ENCODE measurements at places on chromosomes 16 and 17.
A peak's percentile ranks its signal among the peaks of the same experiment; 100 is the strongest.

GRCh38 chr17:64406321-64407200, 15.9 kb upstream of the PECAM1 start:
- peak overlapping the region; percentile 87 for H3K27ac ChIP-seq
- no peak for DNase-seq
- no peaks in the 10 kb centered on the region for H3K27me3 ChIP-seq
- peaks cover 87% of the 10 kb centered on the region for H3K4me1 ChIP-seq
- no peak overlapping the region for H3K4me3 ChIP-seq

DNA sequence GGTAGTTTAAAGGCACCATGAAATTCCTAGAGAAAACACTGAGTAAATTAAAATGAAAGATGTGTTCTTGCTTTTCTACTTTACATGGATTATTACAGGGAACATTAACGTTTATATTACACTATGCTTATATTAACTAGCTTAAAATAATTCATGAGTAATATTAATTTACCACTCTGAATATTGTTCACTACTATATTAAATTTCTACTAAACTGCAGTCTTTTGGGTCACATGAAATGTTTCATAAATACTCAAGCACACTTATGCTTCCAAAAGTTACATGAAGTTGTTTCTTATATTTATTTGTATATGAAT, 3.4 kb upstream of the MAP1LC3B start:
- peak overlapping the region; percentile 94 for H3K27ac ChIP-seq
- peaks cover 8% of the 10 kb centered on the region for H3K4me1 ChIP-seq
- H3K27me3 ChIP-seq = no peaks in the 10 kb centered on the region
- H3K4me3 ChIP-seq = peak overlapping the region; percentile 27

DNA sequence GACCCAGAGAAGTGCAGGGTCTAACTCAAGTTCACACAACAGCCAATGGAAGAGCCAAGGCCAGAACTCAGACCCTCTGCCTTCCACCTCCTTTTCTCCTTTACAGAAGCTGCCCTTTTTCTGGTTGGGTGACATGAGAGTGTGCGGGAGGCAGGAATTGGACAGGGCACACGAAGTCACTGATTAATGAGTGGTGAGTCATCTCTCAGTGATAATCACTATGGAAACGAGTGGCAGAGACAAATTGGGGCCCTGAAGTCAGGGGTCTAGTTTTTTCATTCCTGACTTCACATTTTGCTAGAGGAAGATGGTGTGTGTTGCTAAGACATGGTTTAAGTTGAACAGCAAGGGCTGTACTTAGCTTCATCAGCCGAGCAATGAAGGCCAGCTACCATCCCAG, 312.7 kb upstream of the CCL2 start:
- H3K27me3 ChIP-seq = no peaks in the 10 kb centered on the region
- H3K4me1 ChIP-seq = no peaks in the 10 kb centered on the region
- H3K36me3 ChIP-seq = no peaks in the 10 kb centered on the region
- no peak for DNase-seq
- H3K27ac ChIP-seq = no peak overlapping the region

GRCh38 chr17:75737133-75737962, 16.1 kb downstream of the ITGB4 start:
- H3K27me3 ChIP-seq = no peaks in the 10 kb centered on the region
- H3K4me3 ChIP-seq = no peak overlapping the region
- DNase-seq = peak; percentile 80
- H3K4me1 ChIP-seq = peaks cover 19% of the 10 kb centered on the region

DNA sequence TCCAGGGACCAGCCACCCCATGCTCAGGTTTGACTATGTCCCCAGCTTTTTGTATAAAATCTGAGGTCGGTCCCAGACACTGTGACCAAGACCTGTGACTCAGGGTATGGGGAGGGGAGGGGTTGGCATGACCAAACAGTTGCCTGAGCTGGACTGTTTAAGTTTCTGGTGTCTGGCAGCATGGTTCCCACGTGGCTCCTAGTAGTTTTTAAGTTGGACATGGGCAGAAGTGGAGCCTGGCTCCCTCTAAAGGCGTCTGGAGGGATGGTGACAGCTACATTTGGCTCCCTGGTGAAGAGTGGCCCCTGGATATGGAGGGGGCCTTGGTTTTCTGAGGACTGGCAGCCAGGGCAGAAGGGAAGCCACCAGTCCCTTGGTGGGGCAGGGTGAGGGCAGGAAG, 7.9 kb downstream of the SMCR8 start:
- no peaks in the 10 kb centered on the region for H3K27me3 ChIP-seq
- H3K4me1 ChIP-seq = peaks cover 15% of the 10 kb centered on the region
- no peak overlapping the region for H3K27ac ChIP-seq
- DNase-seq = no peak
- no peaks in the 10 kb centered on the region for H3K36me3 ChIP-seq

GRCh38 chr16:54455030-54455725, 168.6 kb upstream of the IRX3 start:
- H3K27ac ChIP-seq = no peak overlapping the region
- no peak overlapping the region for H3K4me3 ChIP-seq
- H3K36me3 ChIP-seq = no peaks in the 10 kb centered on the region

DNA sequence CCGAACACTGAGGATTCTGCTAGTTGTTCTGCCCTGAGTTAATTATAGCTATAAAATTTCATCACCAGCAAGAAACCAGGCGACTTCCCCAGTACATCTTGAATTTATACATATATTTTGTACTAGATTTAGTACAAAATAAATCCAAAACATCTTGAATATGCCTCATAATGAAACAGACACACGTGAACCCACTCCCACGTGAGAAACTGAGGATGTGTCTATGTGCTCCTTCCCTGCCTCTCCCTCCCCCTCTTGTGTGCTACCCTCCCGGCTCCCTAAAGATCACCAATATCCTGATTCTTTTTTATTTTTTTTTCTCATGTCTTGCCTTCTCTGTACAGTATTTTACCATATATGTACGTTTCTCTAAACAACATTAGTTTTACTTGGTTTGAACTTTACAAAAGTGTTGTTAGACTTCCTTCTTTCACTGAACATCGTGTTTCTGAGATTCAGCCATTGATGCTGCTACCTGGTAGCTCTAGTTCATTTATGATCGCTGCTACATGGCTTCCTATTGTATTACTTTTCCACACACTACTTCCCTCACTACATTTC, 1.1 kb upstream of the LCMT1 start:
- H3K27me3 ChIP-seq = no peaks in the 10 kb centered on the region
- peaks cover 43% of the 10 kb centered on the region for H3K4me1 ChIP-seq
- H3K4me3 ChIP-seq = peak overlapping the region; percentile 99

- H3K4me1 ChIP-seq = no peaks in the 10 kb centered on the region
- no peak for DNase-seq
- H3K27me3 ChIP-seq = no peaks in the 10 kb centered on the region
- H3K4me3 ChIP-seq = no peak overlapping the region
- H3K27ac ChIP-seq = no peak overlapping the region
Observed at GRCh38 chr17:27623614-27624013, 7.4 kb upstream of the LGALS9 start.

GRCh38 chr17:17590883-17591354, 589 bp downstream of the PEMT start:
- H3K36me3 ChIP-seq = no peaks in the 10 kb centered on the region
- peaks cover 25% of the 10 kb centered on the region for H3K4me1 ChIP-seq
- no peaks in the 10 kb centered on the region for H3K27me3 ChIP-seq
- peak overlapping the region; percentile 72 for H3K4me3 ChIP-seq

GRCh38 chr17:77215281-77215680, 74.5 kb downstream of the SEC14L1 start:
- H3K27me3 ChIP-seq = no peaks in the 10 kb centered on the region
- no peak for DNase-seq
- peaks cover 18% of the 10 kb centered on the region for H3K4me1 ChIP-seq
- H3K4me3 ChIP-seq = no peak overlapping the region

DNA sequence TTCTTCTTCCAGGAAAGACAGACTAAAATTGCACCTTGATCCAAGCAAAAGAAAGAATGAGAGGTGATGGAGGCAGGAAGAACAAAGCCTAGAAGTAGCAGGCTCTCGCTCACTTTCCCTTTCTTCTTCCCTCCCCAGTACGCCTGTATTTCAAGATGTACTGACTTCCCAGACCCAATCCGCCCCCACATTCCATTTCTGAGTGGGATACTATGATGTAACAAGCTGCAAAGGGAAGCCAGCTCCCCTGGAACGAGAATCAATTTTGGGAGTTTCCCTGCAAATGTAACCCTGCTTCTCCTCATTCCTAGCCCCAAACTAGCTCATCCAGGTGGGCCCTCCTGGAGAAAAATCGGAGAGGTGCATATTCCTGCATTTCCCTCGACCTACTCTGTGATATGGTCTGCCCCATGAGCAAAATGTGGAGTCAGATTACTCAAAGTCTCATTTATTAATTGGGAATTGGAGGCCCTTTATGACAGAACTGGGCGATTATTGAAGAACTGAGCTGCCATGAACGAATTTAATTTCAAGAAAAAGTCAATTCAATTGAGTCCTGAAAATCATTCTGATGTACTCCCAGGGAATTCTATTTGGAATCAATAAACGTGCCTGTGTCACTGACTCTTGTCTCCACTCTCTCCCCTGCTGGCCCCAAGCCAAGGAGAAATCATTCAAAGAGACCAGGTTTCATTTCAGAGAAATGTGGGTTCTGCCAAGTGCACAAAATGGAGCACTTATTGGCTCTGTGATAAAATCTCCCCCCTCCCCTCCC, 398.9 kb downstream of the SHISA9 start:
- H3K27me3 ChIP-seq = no peaks in the 10 kb centered on the region
- no peaks in the 10 kb centered on the region for H3K36me3 ChIP-seq
- no peak for DNase-seq
- no peak overlapping the region for H3K4me3 ChIP-seq

- H3K27ac ChIP-seq = no peak overlapping the region
- H3K36me3 ChIP-seq = no peaks in the 10 kb centered on the region
- H3K27me3 ChIP-seq = no peaks in the 10 kb centered on the region
- no peak for DNase-seq
- no peak overlapping the region for H3K4me3 ChIP-seq
Observed at GRCh38 chr16:61823326-61823725, 212.9 kb downstream of the CDH8 start.

GRCh38 chr17:63515426-63515825, 7.7 kb upstream of the KCNH6 start:
- no peak for DNase-seq
- no peaks in the 10 kb centered on the region for H3K36me3 ChIP-seq

GRCh38 chr17:79982986-79983385, 52.7 kb downstream of the TBC1D16 start:
- H3K27me3 ChIP-seq = no peaks in the 10 kb centered on the region
- H3K4me1 ChIP-seq = no peaks in the 10 kb centered on the region
- no peaks in the 10 kb centered on the region for H3K36me3 ChIP-seq
- no peak overlapping the region for H3K4me3 ChIP-seq

DNA sequence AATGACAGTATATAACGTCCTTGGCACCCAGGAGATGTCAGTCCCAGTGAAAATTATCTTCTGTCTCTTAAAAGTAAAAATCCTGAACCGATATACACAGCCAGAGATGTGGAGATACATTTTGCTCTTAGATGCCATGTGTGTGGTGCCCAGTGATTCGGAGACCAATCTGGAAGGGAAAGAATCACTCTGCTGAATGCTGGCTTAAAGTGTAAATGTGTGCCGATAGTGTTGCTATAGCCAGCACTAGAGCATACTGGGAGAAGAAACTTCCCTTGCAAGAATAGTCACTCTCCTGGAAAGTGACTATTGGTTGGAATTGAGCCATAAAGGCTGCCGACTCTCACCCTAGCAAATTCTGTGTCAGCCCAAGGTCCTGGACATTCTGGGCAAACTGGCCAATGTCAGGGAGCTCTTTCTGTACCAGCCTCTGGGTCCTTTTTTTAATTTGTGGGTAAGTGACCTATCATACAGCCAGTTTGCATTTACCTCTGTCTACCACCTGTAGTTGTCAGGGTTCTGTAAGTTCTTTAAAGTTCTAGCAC, 44.2 kb upstream of the HNF1B start:
- no peak overlapping the region for H3K27ac ChIP-seq
- no peak overlapping the region for H3K4me3 ChIP-seq
- DNase-seq = no peak
- H3K36me3 ChIP-seq = no peaks in the 10 kb centered on the region

GRCh38 chr17:68559316-68559715, 41.9 kb downstream of the FAM20A start:
- peaks cover 22% of the 10 kb centered on the region for H3K36me3 ChIP-seq
- peaks cover 12% of the 10 kb centered on the region for H3K4me1 ChIP-seq
- no peak for DNase-seq

DNA sequence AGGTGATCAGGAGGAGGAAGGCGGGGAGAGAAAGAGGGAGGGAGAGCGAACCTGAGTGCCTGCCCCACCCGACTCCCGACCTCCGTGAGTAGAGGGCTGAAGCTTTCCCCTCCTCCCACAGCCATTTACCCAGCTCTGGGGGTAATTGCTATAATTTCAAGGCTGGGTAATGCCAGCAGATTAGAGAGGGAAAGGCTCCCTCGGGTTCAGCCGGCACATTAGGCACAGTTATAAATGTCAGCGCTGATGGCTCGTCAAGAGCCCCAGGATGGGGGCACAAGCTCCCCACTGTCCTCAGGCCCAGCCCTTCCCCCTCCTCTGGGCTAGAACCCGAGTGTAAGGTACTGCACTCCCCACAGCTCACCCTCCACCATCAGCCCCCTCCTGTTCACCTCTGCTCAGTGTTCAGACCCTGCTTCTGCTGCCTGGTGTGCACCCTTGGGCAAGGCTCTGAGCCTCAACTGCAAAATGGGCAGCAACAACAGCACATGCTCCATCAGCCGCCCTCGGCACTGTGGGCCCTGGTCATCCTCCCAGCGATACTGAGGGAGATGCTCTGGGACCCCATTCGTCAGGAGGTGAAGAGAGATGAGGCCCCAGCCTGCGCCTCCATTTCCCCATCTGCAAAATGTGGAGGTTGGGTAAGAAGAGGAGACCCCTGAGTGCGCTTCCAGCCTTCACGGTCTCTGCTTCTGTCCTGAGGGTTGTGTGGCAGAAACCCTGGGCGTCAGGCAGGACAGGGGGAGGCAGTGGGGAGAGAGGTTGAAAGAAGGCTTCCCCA, 77.2 kb downstream of the NT5M start:
- DNase-seq = no peak
- H3K4me1 ChIP-seq = peaks cover 9% of the 10 kb centered on the region
- H3K27me3 ChIP-seq = peaks cover 14% of the 10 kb centered on the region
- H3K27ac ChIP-seq = no peak overlapping the region
- H3K36me3 ChIP-seq = no peaks in the 10 kb centered on the region

GRCh38 chr17:51402899-51403298, 142.6 kb downstream of the UTP18 start:
- H3K36me3 ChIP-seq = no peaks in the 10 kb centered on the region
- no peak overlapping the region for H3K4me3 ChIP-seq
- no peaks in the 10 kb centered on the region for H3K27me3 ChIP-seq
- no peaks in the 10 kb centered on the region for H3K4me1 ChIP-seq

DNA sequence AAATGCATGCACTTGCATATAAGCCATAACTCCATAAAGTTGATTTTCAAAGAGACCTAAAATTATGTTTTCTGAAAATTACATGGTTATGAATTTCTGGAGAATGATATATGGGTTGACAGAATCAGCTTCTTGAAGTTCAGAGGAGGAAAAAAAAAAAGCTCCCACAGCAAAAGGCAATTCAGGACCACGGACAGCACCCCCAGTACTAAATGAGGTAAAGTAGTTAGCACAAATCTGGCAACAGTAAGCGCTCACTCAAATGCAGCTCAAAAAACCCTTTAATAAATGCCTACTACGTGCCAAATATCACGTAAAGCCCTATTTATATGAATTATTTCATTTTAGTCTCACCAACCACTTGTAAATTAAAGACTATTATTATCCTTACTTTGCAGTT, 135.2 kb downstream of the SHISA9 start:
- no peaks in the 10 kb centered on the region for H3K4me1 ChIP-seq
- no peaks in the 10 kb centered on the region for H3K36me3 ChIP-seq
- peak; percentile 19 for DNase-seq
- H3K27ac ChIP-seq = no peak overlapping the region
- no peaks in the 10 kb centered on the region for H3K27me3 ChIP-seq

- H3K27ac ChIP-seq = no peak overlapping the region
- DNase-seq = no peak
- no peaks in the 10 kb centered on the region for H3K27me3 ChIP-seq
- no peaks in the 10 kb centered on the region for H3K36me3 ChIP-seq
Observed at GRCh38 chr16:12959072-12959471, 57.7 kb downstream of the SHISA9 start.

Data from left lung (tissue), 14 donors.